ENCODE measurements at places on chromosomes 16 and 17.

DNA sequence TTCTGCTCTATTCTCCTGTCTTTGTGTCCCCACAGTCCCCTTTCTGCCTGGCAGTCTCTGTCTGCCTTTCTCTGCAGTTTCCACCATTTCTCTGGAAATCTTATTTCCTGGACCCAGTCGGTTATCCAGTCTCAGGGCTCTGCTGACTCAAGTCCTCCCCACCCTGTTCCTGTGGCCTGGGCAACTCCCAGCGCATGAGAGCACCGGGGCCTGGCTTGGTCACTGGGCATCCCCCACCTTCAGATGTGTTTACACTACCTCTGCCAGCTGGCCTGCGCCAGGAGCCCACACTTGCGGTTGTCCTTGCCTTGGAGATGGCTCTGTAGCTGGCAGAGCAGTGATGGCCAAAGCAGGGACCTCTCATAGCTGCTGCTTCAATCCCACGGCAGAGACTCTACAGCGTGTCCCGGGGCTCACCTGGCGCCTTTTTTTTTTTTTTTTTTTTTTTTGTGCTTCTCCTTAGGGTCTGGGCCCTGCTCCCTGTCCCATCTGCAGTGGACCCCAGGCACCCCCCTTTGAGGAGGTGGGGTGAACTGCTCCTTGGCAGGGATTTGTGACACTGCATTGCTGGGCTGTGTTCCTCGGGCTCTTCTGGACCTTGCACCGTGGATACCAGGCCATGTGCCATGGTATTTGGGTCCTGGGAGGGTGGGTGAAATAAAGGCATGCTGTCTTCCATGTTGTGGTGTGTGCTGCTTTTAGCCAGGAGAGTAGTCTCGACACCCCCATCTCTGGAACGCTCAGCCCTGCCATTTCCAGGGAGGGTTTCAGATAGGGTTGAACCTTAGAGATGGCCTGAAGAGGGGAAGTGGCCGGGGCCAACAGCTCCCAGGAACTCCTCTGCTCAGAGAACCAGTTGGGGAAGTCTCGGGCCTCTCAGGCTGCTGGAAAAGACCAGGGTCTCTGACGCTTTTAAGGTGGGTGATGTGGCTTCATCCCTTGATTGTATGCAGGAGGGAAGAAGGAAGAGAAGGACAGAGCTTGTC lies 17.5 kb downstream of the GUCY2D start:
- peak; percentile 49 for DNase-seq

GRCh38 chr17:81162491-81162890 lies 2.8 kb upstream of the PVALEF start:
- no peak for DNase-seq

- DNase-seq = peak; percentile 68
Observed at GRCh38 chr17:41428591-41429291, 4.4 kb upstream of the KRT37 start.

DNA sequence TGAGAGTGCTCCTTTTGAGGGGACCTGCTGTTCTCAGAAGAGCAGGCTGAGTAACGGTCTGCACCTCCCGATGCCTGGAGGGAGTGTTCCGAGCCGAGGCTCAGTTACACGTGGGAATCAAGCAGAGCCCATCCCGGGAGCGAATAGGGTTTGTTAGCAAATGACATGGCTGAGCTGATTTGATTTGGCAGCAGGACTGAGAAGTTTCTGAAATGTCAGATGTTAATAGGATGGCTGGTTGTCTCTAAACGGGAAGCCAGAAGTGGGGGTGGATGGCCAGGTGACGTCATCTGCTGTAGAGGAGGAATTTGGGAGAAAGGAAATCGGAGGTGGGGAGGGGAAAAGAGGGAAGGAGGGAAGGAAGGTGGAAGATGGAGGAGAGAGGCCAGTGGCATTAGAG lies 128.0 kb downstream of the RAP1GAP2 start:
- DNase-seq = peak; percentile 45

GRCh38 chr16:51807551-51807950 lies 656.5 kb upstream of the SALL1 start:
- no peak for DNase-seq

DNA sequence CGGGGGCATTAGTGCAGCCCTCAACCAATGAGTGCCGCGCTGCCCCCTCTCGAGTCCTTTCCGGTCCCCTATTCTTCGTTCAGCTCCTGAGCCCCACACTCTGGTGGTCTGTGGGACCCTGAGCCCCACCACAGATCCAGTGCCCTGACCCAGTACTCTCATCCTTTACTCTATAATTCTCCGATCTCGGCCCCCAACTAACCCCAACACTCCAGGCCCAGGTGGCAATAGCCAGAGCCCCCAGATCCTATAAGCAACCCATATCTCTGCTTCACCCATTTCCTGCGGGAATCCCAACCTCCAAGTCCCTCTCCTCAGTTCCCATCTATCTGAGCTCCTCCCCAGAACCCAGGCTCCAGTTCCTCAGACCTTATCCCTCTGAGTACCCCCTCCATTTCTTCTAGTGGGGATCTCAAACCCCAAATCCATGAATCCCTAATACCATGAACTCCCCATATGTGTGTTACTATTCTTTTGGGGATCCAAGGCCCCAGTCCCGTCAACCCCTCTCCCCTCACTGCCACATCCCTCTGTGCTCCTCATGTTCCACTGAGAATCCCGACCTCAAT lies 1.0 kb upstream of the TBC1D10B start:
- no peak for DNase-seq

DNA sequence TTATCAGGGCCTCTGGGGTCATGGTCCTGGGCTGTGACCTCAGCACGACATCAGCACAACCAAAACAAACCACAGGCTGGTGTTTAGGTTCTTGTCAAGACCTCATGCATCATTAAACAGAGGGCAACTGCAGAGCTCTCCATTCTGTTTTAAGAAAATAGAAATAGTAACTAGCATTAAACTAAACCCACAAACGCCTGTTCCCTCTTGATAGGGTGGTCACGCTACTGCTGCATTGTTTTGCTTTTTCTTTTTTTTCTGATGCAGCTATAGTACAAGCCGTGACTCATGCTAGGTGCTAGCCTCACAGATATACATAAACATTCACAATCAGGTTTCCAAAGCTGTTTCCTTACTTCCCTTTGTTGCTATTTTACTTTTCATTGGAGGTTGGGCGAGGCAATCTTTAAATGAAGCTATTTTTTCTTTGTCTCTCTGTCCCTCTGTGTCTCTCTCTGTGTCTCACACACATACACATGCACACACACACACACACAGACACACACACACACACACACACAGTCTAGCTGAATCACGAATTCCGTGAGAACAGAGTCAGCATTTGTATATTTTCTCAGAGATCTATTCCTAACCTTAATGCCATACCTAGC lies 310.3 kb downstream of the CDH13 start:
- DNase-seq = peak; percentile 71

- DNase-seq = no peak
Observed at GRCh38 chr16:8725513-8726178, 51.2 kb downstream of the ABAT start.

DNA sequence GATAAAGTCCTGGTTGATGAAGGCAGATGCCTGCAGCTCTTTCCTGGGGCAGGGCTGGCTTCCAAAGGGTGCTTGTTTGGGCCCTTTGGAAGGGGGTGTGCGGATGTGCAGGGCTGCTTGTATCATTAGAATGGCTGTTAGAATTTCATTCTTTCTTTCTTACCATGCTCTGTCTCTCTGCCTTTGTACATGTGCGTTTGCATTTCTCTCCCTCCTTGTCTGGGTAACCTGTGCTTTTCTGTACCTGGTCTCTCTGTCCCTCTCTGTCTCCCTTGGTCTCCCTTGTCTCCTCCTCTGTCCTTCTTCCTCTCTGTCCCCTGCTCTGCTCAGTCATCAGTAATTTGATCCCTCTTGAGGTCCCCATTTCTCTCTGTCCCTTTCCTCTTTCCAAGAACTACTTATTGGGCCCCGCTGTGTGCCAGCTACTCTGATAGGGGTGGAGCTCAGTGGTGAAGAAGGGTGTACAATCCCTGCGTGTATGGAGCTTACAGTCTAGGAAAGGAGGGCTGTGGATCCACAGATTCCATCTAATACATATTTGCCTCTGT lies 69.3 kb downstream of the PLCG2 start:
- no peak for DNase-seq

DNA sequence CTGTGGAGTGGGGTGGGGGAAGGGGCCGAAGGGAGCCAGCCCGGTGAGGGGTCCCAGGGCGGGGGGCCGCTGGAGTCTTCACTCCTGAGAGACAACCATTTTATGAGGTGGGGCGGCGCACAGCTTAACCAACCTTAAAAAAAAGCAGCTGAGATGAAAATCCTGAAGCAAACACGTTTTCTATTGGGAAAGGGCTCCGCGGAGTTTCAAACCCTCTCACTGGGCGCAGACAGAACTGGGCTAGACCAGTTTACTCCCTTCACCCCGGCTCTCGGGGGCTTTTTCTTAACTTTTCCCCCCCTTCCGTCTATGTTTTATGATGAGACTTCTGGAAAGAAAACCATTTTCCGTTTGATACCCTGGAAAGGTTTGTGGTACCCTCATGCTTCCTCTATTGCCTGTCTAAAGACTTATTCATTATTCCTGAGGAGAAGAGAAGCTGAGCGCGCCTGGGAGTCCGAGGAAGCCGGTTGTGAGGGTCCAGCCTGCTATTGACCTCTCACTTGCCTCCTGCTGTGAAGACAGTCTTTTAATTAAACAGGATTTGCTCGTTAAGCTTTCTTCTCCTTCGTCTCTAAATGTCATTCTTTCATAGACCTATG lies 482 bp upstream of the SSH2 start:
- DNase-seq = no peak

- DNase-seq = no peak
Observed at GRCh38 chr16:7090628-7091115, 242.0 kb upstream of the RBFOX1 start.

GRCh38 chr17:68298601-68299000 lies 7.3 kb downstream of the ARSG start:
- DNase-seq = no peak

DNA sequence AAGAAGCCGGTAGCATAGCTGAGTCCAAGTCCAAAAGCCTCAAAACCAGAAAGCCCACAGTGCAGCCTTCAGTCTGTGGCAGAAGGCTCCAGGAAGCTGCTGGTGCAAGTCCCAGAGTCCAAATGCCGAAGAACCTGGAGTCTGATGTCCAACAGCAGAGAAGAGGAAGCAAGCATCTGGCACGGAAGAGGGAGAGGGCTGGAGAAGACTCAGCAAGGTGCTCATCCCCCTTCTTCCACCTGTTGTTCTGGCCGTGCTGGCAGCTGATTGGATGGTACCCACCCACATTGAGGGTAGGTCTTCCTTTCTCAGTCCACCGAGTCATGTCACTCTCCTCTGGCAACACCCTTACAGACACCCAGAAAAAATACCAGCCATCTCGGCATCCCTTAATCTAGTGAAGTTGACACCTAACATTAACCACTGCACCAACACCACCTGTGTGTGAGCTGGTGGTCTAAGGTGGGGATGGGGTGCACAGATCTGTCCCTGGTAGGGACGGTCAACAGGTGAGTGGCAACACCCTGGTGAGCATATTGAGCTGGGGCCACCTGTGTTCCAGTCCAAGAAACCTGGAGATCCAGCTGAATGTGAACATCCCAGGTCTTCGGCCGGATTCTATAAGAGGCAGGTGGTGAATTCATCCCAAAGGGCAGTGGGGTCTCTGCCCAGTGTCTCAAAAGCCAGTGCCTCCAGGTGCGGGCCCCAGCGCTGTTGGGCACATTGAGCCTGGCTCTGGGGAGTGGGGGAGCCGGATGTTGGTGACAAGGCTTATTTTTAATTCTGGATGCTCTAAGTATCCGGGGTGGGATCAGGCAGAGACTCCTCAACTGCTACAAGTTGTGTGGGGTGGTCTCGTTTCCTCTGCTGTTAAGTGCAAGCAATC lies 9.8 kb downstream of the MIEF2 start:
- no peak for DNase-seq

- peak; percentile 43 for DNase-seq
Observed at GRCh38 chr17:36937001-36937958, at the start of gene LHX1. Gene LHX1, plus strand, starts transcription at chr17:36937475. Its CDS starts 723 bp downstream, at chr17:36938198.

GRCh38 chr17:31488982-31489294 lies 97.5 kb downstream of the RAB11FIP4 start:
- DNase-seq = no peak

- DNase-seq = peak; percentile 64
Observed at GRCh38 chr17:81253358-81254131, 14.4 kb downstream of the NDUFAF8 start.

DNA sequence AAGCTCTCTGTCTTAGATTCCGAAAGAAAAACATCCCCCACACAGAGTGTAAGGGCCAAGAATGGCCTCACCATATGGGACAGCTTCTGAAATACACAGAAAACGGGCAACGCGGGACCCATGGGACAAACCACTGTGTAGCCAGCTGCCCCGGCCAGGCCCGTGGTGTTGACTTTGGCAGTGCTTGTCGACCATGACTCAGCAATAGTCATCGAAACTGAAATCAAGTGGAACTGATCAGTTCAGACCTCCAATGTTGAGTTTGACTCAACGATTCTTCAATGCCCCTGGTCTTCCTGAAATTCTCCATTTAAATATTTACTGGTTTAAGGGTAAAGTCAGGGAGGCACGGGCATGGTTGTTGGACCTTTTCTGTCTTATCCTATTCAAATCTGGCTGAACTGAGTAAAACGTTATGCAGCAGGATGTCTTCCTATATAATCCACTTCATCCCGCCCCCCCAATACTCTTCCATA lies 27.5 kb downstream of the ZFHX3 start:
- DNase-seq = peak; percentile 94

DNA sequence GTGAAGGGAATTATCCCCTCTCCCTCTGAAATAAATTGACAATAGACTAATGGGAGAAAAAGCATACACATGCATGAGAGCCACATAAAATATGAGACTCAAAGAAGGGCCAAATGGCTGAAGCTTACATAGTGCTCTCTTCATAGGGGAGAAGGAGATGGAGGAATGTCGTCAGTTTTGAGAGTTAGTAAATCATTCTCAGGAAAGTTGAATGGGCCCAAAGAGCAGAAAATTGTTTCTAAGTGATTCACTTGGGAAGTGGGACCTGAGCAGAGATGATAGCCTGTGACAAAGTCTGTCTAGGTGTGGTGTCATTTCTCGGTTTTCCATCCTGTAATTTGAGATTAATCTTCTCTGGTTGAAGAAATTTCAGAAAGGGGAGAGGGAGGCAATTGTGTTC lies 35.0 kb downstream of the BCAS3 start:
- no peak for DNase-seq

- DNase-seq = no peak
Observed at GRCh38 chr16:31224092-31224955, 7.4 kb upstream of the PYDC1 start.

- DNase-seq = peak; percentile 71
Observed at GRCh38 chr16:67177743-67178699, 5.7 kb downstream of the MATCAP1 start.

DNA sequence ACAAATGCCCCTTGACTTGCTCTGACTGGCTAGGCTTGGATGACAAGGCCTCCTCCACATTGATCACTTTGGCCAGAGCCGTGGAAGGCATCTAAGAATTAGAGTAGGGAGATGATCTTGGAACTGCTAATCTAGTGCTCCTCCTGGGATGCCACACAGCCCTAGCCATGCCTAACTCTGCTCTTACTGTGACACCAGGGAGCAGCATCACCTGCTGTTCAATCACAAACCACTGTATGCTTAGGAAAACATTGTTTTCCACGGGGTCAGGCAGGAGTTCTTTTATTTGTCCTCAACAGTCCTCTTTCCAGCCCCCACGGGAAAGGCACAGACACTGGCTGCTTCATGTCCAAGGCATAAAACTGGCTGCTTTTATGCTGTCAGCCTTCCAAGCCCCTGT lies 46.3 kb downstream of the C16orf78 start:
- no peak for DNase-seq
